ENCODE measurements at places on chromosomes 11 and 22.

GRCh38 chr11:74397501-74398243, 561 bp downstream of the PGM2L1 start:
- no peak for DNase-seq

GRCh38 chr11:74749127-74749964, 697 bp downstream of the RNF169 start:
- peak; percentile 11 for DNase-seq

- no peak for DNase-seq
These were observed 13.2 kb upstream of the PDGFB start for GRCh38 chr22:39257901-39258475.

- DNase-seq, result no peak
These were observed 1476.5 kb downstream of the TBC1D22A start for GRCh38 chr22:48238966-48239365.

DNA sequence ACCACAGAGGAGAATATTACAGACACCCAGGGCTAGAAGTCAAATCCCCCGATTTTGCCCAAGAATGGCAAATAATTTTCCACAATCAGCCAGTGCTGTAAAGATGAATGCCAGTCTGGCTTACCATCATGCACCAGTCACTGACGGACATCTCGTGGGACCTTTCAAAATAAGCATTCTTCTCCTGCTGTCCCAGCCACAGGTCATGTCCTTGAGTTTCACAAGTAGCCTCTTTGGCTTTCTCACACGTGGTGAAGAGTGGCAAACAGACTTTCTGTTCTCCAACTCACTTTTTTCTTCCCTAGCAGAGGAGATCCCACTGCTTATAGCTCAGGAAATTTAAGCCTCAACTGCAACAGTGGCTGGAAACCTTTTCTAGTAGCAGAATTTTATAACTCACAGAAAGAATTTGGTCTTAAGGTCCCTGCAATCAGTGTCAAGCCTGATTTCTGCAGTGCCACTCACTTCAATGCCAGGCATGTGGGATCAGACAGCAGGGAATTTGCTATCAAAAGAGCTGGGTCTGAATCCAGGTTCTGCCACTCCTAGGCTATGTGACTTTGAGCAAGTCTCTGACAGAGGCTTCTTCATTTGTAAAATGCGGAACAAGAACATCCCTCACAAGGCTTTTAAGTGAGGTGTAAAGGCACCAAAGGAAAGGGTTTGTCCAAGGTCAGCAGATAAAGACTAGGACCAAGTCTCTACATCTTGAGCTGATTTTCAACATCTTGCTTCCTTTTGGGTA, 3.6 kb downstream of the PIK3IP1 start:
- DNase-seq, result no peak

DNA sequence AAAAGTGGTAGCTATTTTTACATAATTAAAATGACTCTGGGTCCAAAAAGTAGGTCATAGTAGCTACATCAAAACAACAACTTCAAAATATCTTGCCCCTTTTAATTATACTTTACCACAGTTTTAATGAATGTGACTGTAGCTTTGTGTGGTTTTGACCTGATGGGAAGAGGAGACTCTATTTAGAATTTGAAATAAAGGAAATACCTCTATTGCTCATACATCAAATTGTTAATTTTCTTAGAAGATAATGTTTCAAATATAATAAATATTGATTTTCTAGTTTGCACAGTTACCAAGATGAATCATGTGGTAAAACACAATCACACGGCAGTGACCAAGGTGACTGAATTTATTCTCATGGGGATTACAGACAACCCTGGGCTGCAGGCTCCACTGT, at the start of gene OR8K1:
TSS of gene OR8K1 (plus strand) at position 301 of the 400 bp plus-strand sequence. CDS start at position 301, 0 bp downstream.
- no peak for DNase-seq

GRCh38 chr11:64185175-64185692, 737 bp upstream of the STIP1 start:
- peak; percentile 61 for DNase-seq

GRCh38 chr11:44886790-44887140, 63.9 kb downstream of the TP53I11 start:
- no peak for DNase-seq

DNA sequence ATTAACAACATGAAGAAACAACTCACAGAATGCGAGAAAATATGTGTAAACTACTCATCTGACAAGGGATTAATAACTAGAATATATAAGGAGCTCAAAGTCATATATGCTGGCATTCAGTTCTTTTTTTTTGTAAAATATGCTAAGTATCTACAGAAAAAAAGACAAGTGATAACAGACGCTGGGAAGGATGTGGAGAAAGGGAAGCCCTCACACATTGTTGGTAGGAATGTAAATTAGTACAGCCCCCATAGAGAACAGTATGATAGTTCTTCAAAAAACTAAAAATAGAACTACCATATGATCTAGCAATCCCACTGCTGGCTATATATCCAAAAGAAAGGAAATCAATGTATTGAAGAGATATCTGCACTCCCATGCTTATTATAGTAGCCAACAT, 13.8 kb downstream of the GAB2 start:
- no peak for DNase-seq

- DNase-seq, result no peak
These were observed 48.4 kb upstream of the TP53I11 start for GRCh38 chr11:44999068-44999467.
